ENCODE measurements at places on chromosomes 11 and 22.

- DNase-seq: no peak
These were observed 1.4 kb downstream of the LIPT2 start for GRCh38 chr11:74492084-74492483.

DNA sequence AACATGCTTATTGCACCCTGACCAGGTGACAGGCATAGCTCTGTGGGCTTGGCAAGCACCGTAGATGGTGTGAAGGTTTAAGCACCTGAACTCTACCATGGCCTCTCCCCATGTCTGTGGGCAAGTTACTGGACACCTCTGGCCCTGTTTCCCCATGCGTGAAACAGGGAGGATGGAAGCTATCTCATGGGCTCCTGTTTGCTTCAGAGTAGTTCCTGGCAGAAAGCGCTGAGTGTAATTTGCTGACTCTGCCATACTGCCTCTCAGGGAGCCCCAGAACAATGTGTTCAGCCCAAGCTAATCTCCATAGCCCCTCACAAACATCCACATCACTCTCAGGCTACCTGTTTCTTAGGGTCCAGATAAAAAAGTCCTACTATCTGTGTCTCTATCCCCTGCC, 2.4 kb downstream of the CBX6 start:
- DNase-seq: no peak

DNA sequence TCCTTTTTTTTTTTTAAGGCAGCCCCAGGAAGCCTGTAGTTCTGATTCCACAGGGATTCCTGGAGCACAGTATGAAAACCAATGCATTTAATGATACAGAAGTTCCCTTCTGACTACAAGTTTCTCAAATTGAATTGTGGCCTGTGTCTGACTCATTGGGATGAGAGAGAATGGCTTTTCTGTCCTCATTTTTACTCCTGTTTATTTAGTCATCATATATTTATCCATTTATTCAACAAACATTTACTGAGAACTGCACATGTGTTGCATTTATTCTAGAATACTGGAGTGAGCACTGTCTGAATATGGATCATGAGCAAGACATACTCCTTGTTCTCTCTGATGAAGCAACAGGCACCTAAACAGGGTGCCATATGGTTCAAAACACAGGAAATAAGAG, 231.2 kb downstream of the NTM start:
- DNase-seq: no peak

DNA sequence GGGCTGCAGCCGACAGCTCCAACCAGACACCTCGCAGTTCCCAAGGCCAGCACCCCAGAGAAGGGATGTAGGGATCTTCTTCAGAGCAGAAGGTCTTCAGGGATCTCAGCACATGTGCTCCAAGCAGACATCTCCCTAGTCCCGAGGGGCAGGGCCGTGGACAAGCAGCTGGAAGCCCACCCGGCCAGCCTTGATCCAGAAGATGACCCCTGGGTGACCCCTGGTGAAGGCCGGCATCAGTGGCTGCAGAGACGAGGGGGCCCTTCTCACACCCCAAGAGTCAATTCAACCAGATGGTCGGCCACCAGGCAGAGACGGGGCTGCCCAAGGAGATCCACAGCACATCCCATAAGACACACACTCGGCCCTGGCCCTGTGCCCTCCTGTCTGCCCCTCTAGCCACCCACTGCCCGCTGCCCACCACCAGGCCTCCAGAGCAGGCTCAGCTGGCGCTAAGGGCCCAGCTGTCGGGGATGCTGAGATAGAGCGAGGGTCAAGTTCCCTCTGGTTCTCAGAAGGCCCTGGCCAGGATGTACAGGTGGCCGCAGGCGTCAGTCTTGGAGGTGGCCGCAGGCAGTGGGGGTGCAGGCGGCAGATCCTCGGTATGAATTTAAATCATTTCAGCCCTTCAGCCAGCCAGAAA, 168.3 kb downstream of the BRD1 start:
- DNase-seq: no peak

DNA sequence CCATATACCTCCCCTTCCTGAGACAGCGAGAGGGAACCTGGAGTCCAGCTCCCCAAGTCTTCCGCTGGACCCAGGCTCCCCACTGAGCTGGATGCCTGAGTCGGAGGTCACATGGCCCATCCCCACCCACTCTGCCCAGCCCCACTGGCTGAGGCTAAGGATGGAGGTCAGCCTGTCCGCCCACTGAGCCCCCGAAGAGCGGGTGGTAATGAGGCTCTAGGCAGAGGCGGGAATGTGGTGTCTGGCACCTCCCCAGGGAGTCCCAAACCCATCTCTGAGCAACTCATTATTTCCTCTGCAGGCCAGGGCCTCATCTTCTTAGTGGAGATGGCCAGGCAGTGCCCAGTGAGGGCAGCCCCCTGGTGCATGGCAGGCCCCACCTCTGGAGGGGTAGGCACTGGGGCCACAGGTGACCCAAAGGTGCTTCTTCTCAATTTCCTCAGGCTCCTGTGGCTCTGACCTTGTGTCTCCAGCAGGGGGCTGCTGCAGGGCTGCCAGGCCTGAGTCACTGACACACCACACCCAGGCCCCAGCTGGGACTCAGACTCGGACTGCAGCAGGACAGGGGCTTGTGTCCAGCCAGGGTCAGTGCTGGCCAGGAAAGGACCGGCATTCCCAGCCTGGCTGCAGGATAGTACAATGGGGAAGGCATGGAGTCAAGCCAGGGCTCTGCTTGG, 10.2 kb upstream of the PDE2A start:
- no peak for DNase-seq

DNA sequence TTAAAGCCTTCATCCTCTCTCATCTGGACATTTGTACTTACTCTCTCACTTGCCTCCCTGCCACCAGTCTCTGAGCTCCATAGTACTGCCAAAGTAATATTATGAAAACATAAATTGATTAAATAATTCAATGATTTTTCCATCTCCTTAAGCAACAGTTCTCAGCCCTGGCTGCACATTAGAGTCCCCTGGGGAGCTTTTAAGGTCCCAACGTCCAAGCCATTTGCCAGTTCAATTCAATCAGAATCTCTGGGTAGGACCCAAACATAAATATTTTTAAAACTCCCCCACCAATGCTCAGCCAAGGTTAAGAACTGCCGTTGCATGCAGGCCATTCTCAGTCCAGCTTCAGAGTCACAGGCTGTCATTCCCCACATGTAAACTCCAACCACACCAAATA, 114.4 kb upstream of the BMAL1 start:
- DNase-seq: no peak

DNA sequence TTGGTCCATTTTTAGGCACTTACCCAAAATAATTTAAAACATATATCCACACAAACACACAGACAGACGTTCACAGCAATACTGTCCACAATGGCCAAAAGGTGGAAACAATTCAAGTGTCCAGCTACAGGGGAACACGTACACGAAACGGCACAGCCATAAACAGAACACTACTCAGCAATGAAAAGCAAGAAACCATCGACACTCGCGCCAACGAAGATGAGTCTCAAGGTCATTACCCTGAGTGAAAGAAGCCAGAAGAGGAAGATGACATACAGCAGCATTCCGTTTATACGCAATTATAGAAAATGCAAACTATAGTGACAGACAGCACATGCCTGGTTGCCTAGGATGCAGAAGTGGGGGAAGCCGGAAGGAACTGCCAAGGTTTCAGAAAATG, 13.4 kb upstream of the COMT start:
- DNase-seq: no peak

GRCh38 chr11:133718238-133718637, 127.1 kb downstream of the SPATA19 start:
- no peak for DNase-seq

- DNase-seq: no peak
These were observed 76.0 kb downstream of the SC5D start for GRCh38 chr11:121368364-121369240.

DNA sequence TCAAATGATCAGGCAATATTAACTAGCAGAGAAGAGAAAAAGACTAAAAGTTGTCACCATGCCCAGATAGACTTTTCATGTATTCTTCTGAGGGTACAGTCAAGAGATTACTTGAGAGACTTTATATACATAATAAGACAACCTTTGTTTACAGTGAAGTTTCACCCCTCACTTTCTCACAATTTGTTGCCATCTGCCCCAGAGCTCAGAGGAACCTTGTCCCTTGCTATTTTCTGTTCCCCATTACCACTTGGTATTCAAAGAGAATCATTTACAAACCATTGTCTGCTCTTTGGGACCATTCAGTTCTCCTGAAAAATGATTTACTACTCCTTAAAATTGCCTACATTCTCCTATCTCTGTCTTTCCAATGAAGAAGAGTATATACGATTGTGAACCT, 544.6 kb downstream of the CNTN5 start:
- no peak for DNase-seq

GRCh38 chr11:1778141-1778911, 14.6 kb upstream of the CTSD start:
- DNase-seq: no peak

- DNase-seq: no peak
These were observed 110.0 kb downstream of the TIMP3 start for GRCh38 chr22:32911503-32911902.
